ENCODE measurements at places on chromosomes 5 and 9. TPM values are rescaled to one million over a fixed set of nuclear protein-coding genes. Genes with fewer than 3 reads are reported as not detected.

GTF2H2C gene
- total RNA-seq: 46.2 TPM

DNA sequence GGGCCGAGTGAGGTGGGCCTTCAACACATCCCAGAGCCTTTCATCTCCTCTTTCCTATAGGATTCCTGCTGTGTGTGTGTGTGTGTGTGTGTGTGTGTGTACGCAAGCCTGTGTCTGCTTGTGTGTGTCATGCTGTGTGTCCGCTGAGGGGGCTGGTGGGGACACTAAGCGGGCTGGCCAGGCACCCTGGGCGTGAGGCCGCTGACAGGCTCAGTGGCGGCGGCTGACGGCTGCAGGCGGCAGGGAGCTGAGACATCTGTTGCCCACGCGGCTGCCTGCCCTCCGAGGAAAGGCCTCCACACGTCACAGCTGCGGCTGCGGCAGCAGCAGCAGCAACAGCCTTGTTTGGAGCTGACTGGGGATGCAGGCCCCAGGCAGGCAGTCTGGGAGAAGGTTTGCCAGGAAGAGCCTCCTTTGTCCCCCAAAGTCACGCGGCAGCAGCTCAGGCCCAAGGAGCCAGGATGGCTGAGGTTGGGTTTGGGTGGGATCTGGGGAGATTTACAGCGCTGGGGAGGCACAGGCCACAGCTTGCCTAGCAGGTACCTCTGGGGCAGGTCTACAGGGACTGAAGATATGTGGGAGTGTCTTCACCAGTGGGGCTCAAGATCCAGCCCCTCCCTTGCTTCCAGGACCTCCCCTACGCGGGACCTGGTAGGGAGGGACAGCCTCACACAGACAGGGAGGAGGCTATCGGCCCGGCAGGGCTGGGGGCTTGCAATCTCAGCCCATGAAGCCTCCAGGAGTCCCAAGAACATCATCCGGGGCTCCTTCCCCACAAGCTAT lies 1.8 kb downstream of the PDLIM4 start:
- DNase-seq: no peak

ANKRD20A1 gene
- total RNA-seq: 1.3 TPM

GRCh38 chr5:107271682-107272350 lies 398.9 kb downstream of the EFNA5 start:
- no peak for DNase-seq

DOCK2 gene
- total RNA-seq: 330 TPM

GRCh38 chr9:87671478-87671877 lies 54.4 kb upstream of the CTSL start:
- DNase-seq: no peak

GRCh38 chr5:31934156-31934555 lies 240.0 kb downstream of the GOLPH3 start:
- no peak for DNase-seq

- DNase-seq: no peak
Measured at GRCh38 chr9:12503606-12504122, 189.5 kb upstream of the TYRP1 start.

TTLL11 gene
- total RNA-seq: 3.9 TPM

FIBCD1 gene
- not detected for total RNA-seq

DNA sequence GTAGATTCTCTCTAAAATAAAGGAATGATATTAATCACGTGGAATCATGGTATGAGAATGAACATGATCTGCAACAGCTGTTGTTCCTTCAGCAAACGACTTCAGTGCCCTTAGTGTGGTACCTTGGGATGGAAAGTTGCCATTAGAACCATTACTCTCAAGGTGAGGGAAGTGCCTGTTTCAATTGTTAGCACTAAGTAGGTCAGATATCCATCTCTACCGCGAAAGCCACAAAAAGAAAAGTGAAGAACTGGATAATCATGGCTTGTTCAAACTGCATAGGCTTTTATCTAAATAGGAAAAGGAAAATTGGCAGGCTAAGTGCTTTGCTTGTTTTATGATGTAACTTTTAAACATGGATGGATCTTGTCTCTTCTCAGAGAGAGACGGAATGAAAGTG lies 380.7 kb downstream of the MRPS30 start:
- no peak for DNase-seq

DMRT3 gene
- not detected for total RNA-seq

ACER2 gene
- 5.5 TPM for total RNA-seq

GRCh38 chr5:33332804-33333203 lies 108.0 kb upstream of the TARS1 start:
- DNase-seq: no peak

- DNase-seq: peak; percentile 17
Measured at GRCh38 chr5:102762095-102762534, 7.0 kb downstream of the PAM start.

SPATA31A6 gene
- not detected for total RNA-seq

COL23A1 gene
- 0.20 TPM for total RNA-seq

DNA sequence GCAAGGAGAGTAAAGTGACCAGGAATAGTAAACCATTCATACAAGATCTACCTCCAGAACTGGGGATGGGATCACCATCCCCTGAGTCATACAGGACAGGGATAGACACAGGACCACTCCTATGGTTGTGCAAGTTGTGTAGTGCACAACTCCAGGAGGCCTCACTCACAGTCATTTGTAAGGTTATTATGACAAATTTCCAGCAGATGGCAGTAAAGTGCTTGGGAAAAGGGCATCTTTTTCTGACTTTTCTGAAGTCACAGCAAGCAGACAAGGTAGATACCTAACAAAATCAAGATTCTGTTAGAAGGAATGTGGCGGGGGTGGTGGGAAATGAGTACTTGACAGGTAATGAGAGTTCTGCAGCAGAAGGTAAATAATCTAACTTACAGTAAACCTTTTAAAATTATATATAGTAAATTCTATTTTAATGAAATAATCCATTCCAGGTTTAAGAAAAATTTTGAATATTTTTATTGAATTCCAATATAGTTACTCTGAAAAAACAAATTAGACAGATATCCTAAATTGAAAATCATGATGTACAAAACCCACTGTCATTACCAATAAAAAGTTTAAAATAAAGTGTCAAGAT lies 16.7 kb upstream of the KIF27 start:
- peak; percentile 80 for DNase-seq

UGT3A2 gene
- not detected for total RNA-seq

- DNase-seq: no peak
Measured at GRCh38 chr9:3962496-3962895, 337.4 kb downstream of the GLIS3 start.

GRCh38 chr5:134250949-134251348 lies 25.1 kb upstream of the PPP2CA start:
- DNase-seq: no peak

- no peak for DNase-seq
Measured at GRCh38 chr5:92835712-92836111, 745.3 kb downstream of the NR2F1-AS1 start.

GRCh38 chr5:143488381-143488780 lies 84.9 kb upstream of the NR3C1 start:
- DNase-seq: no peak

DNA sequence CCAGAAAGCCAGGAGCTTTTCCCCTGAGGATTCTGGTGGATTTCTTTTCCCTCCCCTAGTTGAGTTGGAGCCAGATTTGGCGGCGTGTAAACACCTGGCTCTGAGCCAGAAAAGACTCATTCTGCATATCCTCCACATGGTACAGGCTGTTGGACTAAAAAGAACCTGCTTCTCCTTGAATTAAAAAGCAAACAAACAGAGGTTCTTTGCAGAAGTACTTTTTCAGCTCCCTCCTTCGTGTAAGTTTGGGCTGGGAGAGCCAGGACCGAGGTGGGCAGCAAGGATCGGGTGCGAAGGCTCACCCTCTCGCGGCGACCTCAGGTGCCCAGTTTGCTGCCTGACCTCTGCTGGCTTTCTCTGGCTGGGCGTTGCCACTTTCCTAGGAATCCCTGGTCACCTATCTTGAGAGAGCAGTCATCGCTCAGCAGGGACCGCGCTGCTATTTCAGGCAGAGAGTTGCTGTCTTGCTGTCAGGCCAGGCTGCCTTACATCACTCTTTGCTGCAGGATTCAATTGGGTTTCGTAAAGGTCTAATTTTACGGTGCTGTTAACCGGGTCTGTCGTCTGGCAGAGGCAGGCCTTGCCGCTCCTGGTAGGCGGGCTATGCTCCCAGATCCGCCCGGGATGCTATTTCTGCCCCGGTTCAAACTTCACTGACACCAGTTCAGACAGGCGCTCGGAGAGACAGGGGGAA lies 3.2 kb downstream of the PAPPA start:
- no peak for DNase-seq

GRCh38 chr5:116289276-116289675 lies 204.5 kb downstream of the COMMD10 start:
- no peak for DNase-seq

NPR3 gene
- total RNA-seq: not detected

GRCh38 chr5:137022725-137023124 lies 476.4 kb downstream of the SPOCK1 start:
- no peak for DNase-seq

FOXD4 gene
- total RNA-seq: 0.89 TPM

- DNase-seq: no peak
Measured at GRCh38 chr5:147753765-147754164, 28.8 kb downstream of the JAKMIP2 start.

- DNase-seq: no peak
Measured at GRCh38 chr5:142540922-142541422, 144.9 kb downstream of the FGF1 start.

- no peak for DNase-seq
Measured at GRCh38 chr5:97489010-97489840, 306.2 kb upstream of the RIOK2 start.

SLC46A2 gene
- not detected for total RNA-seq

- no peak for DNase-seq
Measured at GRCh38 chr9:136756134-136756438, 2.0 kb downstream of the LCN8 start.

- DNase-seq: no peak
Measured at GRCh38 chr9:129241725-129242124, 63.7 kb upstream of the IER5L start.

PCDHA8 gene
- total RNA-seq: not detected

DNA sequence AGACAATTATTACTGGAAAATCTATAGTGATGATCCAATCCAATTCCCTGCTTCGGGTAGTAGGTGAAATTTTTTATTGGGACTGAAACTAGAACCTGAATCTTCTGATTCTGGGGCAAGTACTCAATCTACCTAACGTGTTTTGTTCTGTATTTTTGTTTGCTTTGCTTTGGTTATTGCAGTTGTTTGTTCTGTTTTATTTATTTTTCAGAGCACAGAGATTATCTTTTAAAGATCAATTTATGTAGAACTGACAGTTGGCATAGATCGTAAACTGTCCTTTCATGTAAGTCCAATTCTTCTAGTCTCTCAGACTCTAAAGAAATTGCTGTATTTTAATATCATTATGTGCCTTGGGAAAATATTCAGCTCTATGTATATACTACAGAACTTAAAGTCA lies 401.6 kb downstream of the ANXA1 start:
- no peak for DNase-seq

- DNase-seq: no peak
Measured at GRCh38 chr5:156531199-156531598, 204.2 kb downstream of the SGCD start.

DNA sequence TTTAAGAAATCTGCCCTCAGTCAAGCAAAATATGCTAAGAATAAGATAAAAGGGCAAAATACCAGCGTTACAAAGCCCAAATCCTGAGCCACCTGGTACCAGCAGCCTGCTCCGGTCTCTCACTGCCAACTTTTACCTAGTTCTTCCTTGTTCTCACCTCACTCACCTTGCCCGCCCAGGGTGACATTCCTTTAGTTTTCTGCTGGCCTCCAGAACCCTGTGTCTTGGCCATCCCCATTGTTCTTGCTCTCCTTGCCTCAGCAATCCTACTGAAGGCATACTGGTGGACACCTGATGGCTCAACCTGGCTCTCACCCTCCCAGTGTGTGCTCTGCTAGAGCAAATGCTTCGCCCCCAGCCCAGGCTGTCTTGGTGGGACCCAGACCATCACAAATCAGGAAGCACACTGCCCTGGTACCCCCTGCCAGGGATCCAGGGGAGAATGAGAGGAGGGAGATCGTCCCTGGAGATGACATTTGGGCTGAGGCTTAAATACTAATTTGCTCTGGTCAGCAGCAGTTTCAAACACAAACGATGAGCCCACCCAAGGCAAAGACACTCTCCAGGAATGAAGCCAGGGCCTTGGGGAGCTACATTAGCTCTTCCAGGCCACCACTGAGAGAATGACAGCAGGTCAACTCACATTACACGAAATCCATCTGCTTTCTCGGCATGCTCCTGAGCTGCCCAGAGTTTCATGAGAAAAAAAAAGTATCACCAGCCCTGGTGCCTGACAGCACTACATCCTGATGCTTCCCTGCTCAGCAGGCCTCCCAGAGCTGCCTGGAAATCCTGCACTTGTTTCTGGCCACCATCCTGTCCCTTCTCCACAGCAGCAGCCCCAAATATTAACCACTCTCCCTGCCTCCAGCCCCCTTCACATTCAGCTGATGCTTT lies 12.2 kb upstream of the SEPTIN8 start:
- DNase-seq: no peak

- DNase-seq: no peak
Measured at GRCh38 chr5:150637245-150638052, 3.0 kb upstream of the SYNPO start.

Data from B cell (primary cell).